ENCODE measurements at places on chromosomes 2 and 18.

- no peak for DNase-seq
Measured at GRCh38 chr2:172377408-172377807, 50.0 kb upstream of the ITGA6 start.

DNA sequence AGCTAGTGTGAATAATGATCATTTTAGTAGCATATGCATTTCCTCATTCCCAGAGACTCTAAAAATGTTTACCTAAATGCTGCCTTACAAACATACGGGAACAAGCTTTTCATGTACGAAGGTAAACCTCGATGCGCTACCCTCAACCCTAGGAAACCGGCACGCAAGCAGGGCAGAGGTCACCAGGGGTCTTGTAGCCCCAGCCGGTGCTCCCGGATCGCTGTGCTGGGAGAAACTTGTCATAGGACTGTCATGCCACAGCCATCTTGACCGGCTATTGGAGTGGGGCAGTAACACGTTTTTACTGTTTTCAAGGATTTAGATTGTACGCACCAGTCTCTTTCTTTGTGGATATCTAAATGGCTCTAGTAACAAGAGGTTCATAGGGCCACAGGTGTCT lies 34.8 kb upstream of the NFATC1 start:
- DNase-seq = no peak

- no peak for DNase-seq
Measured at GRCh38 chr2:217250013-217250524, 390.2 kb upstream of the TNP1 start.

- peak; percentile 1 for DNase-seq
Measured at GRCh38 chr2:71226096-71226964, 573 bp downstream of the PAIP2B start.
